Stimulated activated memory B cell treated with anti-CD40 and anti-IgM and Interleukin-4, amounts not matched to agents 10 μg/mL and 1 μg/mL and 100 μg/mL, for 72 hours (primary cell): ENCODE measurements at places on chromosomes 5 and 9.

DNA sequence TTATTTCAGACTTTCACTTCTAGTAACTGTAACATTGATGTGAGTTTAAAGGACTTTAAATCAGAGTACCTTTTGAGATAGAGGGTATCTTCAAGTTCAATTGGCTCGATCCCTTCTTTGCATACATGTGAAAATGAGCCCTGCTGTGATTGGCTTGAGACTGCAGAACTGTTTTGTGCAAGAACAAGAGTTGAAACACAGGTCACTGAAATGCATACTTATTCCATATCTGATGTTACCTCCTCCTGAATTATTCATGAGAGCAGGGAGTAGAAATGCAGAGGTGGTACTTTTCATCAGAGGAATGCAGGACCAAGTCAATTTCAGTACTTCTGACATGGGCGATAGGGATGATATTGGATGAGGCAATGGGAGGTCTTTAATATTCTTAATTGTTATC is 459.5 kb downstream of the TLR4 start:
- peaks cover 9% of the 10 kb centered on the region for H3K27me3 ChIP-seq
- no peak overlapping the region for H3K4me3 ChIP-seq
- no peaks in the 10 kb centered on the region for H3K4me1 ChIP-seq
- no peak for ATAC-seq
- H3K36me3 ChIP-seq = no peaks in the 10 kb centered on the region
- no peak overlapping the region for H3K27ac ChIP-seq

DNA sequence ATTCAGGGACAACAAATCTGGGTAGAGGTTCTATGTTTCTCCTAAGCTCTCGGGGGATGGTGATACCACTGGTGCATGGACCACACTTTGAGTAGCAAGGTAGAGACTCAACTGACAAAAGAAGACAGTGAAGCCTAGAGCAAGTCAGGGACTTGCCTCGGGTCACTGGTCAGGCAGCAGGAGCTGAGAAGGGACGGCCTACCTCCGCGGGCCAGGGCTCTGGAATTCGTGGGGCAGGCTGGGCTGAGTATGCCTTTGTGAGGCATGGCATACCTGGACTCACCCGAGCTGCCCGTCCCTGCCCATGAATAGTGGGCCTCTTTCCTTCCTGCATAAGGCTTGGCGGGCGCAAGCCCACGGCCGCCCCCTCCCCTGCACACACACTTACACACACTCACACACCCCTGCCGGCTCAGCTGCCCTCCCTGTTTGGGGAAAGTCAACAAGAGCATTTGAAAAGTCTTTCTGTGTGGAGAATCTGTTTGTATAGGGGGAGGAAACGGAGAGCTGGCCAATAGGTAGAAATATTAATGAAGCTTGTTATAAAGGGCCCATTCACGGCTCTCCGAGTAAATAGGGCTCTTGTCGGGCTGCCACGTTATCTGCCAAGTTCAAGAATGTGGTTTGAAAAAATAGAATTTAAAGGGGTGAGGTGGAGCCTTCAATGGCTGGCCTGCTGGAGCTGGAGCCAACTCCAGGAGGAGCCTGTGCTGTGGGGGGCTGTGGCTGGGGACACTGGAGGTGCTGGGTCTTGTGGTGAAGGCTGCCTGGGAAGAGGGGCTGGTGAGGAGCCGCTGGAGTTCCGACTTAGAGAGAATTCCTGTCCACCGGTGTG is 19.1 kb upstream of the KIF12 start:
- no peaks in the 10 kb centered on the region for H3K4me1 ChIP-seq
- peaks cover 51% of the 10 kb centered on the region for H3K27me3 ChIP-seq
- ATAC-seq = no peak
- H3K4me3 ChIP-seq = no peak overlapping the region

DNA sequence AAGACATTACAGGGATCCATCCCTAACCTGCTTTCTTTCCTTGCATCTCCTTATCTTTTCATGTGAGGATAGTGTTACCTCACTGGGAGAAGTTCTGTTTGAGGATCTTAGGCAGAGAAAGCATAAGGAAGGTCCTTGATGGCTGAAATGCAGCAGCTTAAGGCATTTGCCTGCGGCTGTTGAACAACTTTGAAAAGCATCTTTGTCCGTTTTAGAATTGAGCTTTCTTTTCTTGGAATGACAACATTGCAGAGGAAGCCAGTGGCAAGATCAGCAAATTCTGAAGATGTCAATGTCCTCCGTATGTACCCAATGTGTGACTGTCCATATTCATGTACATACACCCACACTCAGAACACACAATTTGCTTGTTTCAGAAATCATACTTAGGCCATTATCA is 436.2 kb downstream of the GABRG2 start:
- H3K27ac ChIP-seq = no peak overlapping the region
- ATAC-seq = no peak
- no peaks in the 10 kb centered on the region for H3K4me1 ChIP-seq
- no peak overlapping the region for H3K4me3 ChIP-seq
- H3K27me3 ChIP-seq = no peaks in the 10 kb centered on the region
- H3K36me3 ChIP-seq = no peaks in the 10 kb centered on the region

- H3K27me3 ChIP-seq = peaks cover 27% of the 10 kb centered on the region
- H3K36me3 ChIP-seq = no peaks in the 10 kb centered on the region
- no peaks in the 10 kb centered on the region for H3K4me1 ChIP-seq
- H3K27ac ChIP-seq = no peak overlapping the region
Observed at GRCh38 chr5:135271533-135272310, 127.3 kb downstream of the MACROH2A1 start.

- H3K36me3 ChIP-seq = peaks cover 14% of the 10 kb centered on the region
- H3K4me1 ChIP-seq = peaks cover 20% of the 10 kb centered on the region
- no peak overlapping the region for H3K27ac ChIP-seq
Observed at GRCh38 chr9:123753669-123754258, 176.2 kb downstream of the DENND1A start.
